ENCODE measurements at places on chromosomes 2 and 18.

DNA sequence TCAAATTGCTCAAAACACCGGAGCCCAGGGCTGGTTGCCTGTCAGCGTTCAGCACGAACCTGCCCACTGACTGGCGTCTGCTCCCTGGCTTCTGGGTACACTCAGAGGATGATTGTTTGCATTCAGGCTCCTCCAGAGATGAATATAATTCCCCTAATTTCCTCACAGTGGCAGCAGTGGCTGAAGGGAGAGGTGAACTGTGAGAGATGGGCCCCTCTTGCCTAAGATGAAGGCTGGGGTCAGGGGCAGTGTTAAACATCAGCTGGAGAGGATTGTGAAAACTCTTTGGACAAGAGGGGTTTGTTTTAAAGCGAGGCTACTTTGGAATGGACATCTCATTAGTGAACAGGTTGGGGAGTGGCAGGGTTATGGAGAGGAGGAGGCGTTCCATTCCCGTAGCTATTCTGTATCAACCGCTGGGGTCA lies 31.0 kb downstream of the TCF7L1 start:
- no peak for DNase-seq

- DNase-seq = no peak
These were observed 473.1 kb upstream of the FANCL start for GRCh38 chr2:58714238-58714637.

DNA sequence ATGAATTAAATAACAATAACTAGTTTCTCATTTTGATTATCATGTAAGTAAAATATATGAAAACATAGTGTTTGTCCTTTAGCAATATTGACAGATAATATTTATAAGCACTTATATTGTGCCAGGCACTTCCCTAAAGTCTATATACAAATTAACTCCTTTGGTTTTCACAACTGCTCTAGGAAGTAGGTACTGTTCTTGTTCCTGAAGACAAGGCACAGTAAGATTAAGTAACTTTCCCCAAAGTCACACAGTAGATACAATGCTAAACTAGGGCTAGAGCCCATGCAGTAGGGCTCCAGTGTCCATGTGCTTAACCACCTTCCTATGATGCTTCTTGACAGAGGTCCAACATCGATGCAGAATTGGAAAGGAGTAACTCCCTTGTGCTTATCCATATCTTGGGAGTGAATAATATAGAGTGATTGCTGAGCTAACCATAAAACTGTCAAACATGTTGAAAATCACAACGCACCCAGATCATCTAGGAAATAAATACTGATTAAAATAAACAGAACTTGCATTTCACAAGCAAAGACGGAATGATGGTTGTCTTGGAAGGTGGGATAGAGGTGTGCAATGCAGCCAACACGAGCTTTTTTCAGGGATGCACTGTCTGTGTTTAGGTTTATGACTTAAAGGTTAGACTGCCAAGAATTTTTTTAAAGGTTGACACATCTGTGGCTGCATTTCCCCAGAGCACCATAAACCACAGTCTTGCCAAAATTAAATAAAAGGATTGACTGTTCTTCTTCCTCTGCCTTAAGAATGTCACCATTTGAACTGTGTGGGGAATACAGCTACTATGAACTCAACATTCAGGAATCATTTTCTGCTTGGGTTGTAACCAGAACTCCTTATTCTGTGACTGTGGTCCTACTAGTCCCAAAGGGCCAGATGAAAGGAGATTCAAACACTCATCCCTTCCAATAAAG lies 80.8 kb downstream of the ANKRD44 start:
- DNase-seq = no peak

- DNase-seq = no peak
These were observed 118.2 kb downstream of the PHLPP1 start for GRCh38 chr18:62833494-62833893.

DNA sequence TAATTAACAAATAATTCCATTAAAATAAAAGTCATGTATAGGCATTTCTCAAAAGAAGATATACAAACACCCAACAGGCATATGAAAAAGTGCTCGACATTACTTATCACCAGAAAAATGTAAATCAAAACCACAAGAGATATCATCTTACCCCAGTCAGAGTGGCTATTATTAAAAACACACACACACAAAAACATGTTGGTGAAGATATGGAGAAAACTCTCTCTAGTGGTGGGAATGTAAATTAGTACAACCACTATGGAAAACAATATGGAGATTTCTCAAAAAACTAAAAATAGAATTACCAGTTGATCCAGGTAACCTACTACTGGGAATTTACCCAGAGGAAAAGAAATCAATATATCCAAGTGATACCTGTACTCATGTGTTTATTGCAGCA lies 966.3 kb upstream of the POU3F3 start:
- no peak for DNase-seq

- DNase-seq = no peak
These were observed 50.8 kb downstream of the SPRED2 start for GRCh38 chr2:65381607-65382051.

GRCh38 chr2:225512876-225513540 lies 113.5 kb downstream of the NYAP2 start:
- no peak for DNase-seq

DNA sequence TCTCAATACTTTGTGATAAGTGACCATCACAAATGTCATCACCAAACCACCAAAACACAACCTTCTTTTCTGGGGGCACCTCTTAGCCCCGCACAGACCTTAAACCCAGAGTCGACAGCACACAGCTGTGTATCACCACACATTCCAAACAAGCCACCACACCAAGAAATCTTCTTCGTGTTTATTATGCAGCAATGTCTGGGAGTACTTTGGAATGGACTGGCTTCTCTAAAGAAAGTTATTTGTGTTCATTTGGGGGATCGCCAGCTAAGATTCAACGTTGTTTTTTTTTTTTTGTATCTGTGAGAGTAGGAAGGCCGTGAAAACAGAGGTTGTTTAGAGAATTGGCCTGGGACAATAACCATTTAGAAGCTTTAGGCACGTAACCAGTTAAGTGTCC lies 1.1 kb upstream of the MTA3 start:
- no peak for DNase-seq

DNA sequence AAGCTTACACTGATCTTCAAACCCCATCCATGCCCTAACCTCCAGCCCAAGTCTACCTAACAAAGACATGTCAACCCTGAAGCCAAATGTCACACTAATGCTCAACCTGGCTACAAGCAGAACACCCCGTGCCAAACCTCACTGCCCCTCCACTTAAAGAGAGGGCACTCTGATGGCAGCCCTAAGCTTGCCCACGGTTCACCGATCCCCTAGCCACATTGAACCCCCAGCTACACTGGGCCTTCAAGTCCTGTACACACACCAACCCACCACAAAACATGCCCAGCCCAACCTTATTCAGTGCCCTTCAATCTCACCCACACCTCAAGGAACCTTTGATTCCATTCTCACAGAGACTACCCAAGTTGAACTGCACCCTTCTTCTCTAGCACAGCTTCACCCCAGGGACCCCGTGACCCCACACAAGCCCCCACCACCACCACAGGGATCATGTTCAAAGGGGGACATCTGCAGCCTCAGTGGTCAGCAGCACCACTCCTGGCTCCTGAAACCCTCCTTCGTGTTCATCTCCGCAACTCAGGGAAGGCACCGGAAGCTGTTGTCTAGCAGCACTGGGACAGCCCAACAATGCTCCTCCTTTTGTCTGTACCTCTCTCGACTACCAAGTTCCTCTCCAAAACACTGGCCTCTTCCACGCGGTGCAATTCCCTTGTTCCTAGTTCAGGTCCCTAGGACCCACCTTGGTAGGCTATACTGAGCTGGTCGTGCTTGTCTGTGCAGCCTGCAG lies 218.8 kb downstream of the CYP26B1 start:
- DNase-seq = no peak

- DNase-seq = no peak
These were observed 131.2 kb upstream of the CCDC195 start for GRCh38 chr2:224847381-224847780.

DNA sequence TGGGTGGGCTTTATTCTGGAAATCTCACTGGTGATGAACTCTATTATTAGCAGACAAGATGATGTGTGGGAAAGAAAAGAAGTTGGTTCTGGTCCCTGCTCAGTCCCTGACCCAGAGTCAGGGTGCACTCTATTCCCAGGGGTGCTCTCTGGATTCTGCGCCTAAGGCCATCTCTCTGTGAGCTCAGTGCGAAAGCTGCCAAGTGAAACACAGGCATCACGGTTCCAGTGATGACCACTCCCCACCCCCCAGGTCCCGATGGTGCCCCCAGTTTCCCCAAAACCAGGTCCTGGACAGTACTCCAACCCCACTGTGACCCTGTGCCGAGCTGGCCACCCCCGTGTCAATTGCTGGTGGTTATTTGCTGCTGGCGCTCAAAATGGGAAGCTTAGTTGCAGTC lies 30.1 kb downstream of the RHOB start:
- no peak for DNase-seq

DNA sequence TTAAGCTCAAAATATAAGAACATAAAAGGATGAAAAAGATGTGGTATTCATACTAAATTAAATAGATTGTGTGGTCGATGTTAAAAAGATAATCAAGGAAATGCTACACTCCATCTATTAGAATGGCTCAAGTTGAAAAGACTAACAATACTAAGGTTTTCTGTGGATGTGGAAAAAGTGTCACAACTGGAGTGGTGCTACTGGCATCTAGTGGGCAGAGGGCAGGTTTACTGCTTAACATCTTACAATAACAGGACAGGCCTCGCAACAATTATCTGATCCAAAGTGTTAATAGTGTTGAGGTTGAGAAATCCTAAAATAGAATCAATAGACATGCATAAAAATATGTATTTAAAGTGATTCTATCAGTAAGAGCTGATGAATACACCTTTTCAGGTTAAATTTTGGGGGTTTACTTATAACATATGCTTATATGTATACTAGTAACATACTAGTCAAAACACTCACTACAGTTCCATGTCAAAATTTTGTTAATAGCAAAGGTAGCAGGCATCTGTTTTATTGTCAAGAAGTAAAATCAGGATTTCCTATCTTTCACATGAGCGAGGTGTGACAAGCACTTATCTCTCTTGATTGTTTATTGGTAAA lies 91.5 kb upstream of the TMEFF2 start:
- DNase-seq = no peak

DNA sequence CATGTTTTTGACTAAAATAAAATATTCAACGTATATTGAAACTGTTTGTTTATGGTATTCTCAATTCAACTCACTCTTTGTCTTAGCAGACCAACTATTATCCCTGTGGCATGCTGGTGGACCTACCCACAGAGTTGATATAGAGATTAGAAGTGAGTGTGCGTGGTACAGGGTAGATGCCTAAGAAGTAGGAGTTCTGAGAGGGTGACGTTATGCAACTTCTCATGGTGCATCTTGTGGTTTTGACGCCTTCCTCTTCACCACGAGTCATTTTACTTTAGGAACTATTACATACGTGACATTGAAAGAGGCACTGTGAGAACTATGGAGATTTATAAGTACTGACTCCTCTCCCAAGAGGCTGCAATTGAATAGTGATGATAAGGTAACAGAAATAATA lies 26.6 kb upstream of the NAPG start:
- no peak for DNase-seq

DNA sequence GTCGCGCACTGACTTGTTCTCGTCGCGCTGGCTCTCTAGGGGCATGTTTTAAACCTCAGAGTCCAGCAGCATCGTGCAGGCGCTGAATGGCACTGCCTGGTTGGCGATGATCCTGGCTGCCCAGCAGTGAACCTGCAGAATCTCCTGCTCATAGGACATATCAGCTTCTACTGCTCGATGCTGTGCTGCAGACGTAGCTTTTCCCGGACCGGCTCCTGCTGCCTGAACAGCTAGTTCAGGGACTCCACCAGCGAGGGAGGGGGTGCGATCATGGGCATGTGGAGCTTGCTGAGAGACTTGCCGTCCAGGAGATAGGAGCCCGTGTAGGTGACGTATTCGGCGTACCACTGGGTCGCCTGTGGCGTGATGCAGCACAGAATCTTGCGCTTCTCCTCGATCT lies 890.0 kb upstream of the LRRTM1 start:
- no peak for DNase-seq

DNA sequence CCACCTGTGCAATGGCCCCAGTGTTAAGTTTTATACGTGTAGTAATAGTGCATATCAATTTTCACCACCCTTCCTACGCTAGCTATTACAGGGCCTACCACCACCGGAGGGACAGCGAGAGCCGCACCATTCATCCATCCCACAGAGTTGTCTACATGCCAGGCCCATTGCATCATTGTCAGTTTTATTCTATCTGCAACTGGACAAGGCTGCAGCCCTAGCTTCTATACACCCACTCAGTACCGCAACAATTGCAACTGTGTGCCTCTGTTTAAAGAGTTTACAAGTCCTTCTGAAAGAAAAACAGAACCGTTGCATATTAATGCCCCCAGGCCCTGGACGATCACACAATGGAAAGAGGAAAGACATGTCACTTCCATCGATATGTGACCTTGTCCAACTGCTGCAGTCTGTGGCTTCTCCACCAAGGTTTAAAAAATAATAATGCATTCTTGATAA lies 58.6 kb downstream of the ZEB2 start:
- no peak for DNase-seq

DNA sequence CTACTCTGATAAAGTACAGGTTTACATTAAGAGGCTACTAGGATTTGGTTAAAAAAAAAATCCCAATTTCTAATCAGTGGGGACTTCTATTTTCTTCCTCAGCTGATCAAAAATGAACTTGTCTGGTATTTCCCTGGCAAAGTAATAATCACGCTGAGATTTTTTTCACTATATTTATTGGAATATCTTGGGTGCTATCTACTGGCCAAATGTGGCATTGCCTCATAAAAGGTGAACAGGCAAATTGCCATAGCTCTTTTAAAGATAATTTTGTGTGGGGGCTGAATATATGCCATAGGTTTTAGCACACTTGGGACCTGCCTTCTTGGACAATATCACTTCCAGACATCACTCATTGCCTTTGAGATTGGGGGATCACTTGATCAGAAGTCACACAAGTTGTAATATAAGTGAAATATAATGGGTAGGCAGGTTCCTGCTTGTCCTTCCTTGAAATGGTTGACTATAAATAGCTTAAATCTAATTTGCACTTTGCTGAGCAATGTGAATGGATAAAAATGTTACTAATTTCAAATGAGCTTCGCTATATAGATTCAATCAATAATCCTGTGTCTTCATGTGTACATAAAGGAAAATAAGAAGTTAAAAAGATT lies 7.0 kb upstream of the NXPH2 start:
- no peak for DNase-seq

- DNase-seq = no peak
These were observed 27.3 kb upstream of the SPOPL start for GRCh38 chr2:138474100-138474825.

DNA sequence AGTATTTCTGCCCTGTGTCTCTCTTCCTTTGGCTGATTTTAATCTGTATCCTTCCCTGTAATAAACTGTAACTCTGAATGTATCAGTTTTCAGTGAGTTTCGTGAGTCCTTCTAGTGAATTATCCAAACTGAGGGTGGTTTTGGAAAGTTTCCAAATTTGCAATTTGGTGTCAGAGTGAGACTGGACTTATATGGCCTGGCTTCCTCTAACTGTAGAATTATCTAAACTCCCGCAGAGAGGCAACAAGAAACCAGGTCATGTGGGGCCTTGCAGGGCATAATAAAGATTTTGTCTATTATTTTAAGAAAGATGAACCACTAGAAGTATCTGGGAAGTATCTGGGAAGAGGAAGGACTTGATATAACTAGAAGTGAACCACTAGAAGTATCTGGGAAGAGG lies 95.3 kb upstream of the RNF152 start:
- DNase-seq = no peak

GRCh38 chr2:127153691-127154158 lies 46.8 kb upstream of the BIN1 start:
- no peak for DNase-seq

All from stimulated activated CD8-positive, alpha-beta memory T cell treated with anti-CD3 and anti-CD28 coated beads, Interleukin-7, amount 100 ng/mL, for 1 hour (primary cell).